MV-4-11 (cell line): ENCODE measurements at places on chromosomes 6 and 20.

- no peak for DNase-seq
These were observed 153.9 kb downstream of the MRPL14 start for GRCh38 chr6:43973357-43973756.

- DNase-seq = peak; percentile 2
These were observed 156.8 kb downstream of the DNAH8 start for GRCh38 chr6:38871741-38872568.

DNA sequence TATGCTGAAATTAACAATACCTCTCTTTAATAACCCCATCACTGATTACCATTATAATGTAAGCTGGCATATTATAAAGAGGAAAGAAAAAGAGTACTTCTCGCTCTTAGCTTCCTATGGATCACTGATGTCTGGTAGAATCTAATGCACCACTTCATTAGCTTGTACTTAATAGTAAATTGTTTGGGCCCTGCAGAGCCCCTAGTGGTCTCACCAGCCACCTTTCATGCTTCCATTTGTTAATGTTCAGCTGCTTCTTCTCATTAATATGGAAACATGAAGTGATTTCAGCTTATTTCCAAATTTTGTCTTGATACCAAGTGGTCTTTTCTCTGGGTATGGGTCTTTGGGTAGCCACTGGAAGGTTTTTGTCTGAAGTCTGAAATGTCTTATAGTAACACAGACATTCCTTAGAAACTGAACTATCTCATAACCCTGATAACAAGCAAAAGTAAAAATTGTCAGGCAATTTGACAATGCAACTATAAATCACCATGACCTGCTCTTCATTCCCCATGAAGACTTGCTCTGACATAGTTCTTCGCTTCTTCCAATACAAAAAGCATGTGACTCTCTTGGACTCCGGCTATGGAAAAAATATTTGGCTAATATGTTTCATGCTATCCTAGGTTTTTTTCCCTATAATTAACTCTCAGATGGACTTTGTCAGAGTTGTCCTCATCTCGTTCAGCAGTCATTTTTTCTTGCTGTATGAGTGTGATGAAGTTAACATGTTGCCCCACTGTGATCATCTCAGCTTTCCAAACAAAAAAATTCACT is 395.8 kb upstream of the MARCKS start:
- no peak for DNase-seq

GRCh38 chr6:125791820-125792165 is 1.0 kb downstream of the NCOA7 start:
- DNase-seq = no peak

DNA sequence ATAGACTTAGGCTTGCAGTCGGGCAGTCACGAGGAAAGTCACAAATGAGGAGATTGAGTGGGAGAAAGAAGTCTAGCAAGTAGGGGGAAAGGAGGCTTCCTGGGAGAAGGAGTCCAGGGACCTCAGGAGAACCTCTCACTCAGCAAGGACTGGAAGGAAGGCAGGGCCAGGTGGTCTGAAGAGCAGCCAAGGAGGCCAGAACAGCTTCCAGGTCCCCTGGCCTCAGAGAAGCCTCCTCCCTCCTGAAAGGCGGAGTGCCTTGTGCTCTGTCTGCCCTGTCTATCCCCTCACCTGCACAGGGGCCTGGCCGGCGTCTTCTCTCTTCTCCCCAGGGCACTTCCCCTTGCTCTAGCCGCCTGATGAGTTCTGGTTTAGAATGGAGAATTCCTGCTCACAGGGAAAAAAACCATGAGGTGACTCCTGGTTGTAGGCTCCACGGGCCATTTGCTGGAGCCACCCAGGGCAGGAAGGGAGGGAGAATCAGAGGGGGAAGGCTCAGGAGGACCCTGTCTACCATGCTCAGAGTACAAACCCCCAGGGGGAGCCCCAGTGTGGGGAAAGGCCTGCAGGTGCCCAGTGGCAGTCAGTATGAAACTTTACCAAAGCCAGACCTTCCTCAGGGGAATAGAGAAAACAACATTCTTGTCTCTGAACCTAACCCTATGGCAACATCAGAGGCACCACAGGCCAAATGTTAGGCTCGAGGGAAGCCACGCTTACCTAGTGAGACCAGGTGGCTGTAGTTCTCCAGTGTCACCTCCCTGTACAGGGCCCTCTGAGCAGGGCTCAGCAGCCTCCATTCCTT is 11.2 kb downstream of the ZNF337 start:
- no peak for DNase-seq

DNA sequence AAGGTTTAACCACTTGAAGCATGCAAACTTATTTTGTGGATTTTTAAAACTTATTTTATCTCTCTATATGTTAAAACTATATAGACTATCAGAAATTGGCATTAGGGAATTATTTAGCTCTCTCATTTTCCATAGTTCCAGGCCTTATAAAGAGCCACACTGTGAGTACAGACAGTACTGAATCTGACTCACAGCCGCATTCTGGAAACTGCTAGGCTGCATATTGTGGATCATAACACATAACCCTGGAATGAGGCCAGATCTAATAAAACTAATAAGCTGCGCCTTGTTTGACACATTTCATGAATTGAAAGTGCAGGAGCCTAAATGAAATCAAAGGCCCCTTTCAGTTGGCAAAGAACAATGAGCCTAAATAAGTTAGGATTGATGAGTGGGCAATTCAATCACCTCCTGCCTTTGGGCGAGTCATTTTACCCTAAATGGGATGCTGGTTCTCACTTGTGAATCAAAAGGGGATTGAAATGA is 308.4 kb downstream of the PACRG start:
- no peak for DNase-seq

DNA sequence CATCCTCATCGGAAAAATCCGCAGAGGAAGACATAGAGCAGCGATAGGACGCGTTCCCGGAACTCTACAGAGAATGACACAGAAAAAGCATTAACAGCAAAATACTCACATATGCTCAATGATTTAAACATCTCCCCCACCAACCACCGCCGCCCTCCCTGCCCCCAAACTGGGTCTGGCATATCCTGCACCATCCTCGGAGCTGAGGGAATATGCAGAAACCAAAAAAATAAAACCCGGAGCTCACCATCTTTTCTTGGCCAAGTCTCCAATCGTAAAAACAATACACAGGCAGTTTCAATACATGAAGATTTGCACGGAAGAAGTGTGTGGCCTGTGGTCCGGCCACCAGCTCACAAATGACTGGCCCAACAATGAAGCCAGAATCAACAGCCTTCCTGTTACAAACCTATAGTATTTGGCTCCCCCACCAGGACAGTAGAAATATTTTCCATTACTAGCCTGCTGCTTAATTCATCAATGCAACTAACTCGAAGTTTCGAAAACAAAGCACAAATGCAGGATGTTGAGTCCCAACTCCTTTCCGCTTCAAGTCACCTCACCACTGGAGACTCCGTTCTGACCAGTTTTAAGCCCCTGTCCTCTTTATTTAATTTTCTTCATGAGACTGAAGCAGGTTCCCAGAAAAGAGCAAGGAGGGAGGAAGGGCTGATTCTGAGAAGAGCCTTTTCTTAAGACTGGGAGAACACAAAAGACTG is 103.2 kb upstream of the BEND6 start:
- peak; percentile 73 for DNase-seq

DNA sequence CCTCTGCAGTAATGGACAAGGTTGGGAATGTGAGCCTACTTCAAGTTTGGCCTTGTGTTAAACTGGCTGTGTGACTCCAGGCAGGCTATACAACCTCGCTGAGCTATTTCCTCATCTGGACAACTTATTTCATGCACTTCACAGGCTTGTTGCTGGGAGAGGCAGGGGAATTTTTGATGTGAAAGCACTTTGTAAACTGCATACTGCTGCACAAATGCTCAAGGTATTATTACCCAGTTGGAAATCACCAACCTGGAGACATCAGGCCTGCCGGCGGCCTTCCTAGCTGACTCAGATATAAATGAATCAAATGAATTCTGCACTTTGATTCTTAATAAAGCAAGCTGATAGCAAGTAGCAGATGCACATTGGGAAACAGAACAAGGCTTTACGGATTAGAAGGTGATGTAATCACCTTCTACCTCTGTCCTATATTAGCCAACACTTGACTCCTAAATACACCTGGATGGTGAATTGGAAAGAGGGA is 10.1 kb downstream of the JARID2 start:
- no peak for DNase-seq

DNA sequence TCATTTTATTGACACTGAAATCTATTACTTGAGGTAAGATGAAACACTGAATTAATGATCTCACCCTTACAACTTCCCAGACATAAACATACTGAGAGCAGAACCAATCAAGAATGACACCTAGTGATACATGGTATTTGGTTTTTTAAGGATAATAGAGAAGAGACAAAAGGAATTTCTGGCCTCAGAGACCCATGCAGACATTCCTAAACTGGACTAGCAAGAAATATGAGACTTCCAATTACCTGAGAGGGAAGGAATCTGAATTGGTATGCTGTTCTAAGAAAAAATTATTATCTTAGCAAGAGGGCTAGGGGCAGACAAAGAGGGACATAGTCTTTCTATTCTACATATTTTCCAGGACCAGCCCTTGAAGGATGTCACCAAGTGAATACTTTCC is 141.1 kb downstream of the BMP5 start:
- DNase-seq = no peak

- no peak for DNase-seq
These were observed 44.4 kb downstream of the FYN start for GRCh38 chr6:111828809-111829208.

DNA sequence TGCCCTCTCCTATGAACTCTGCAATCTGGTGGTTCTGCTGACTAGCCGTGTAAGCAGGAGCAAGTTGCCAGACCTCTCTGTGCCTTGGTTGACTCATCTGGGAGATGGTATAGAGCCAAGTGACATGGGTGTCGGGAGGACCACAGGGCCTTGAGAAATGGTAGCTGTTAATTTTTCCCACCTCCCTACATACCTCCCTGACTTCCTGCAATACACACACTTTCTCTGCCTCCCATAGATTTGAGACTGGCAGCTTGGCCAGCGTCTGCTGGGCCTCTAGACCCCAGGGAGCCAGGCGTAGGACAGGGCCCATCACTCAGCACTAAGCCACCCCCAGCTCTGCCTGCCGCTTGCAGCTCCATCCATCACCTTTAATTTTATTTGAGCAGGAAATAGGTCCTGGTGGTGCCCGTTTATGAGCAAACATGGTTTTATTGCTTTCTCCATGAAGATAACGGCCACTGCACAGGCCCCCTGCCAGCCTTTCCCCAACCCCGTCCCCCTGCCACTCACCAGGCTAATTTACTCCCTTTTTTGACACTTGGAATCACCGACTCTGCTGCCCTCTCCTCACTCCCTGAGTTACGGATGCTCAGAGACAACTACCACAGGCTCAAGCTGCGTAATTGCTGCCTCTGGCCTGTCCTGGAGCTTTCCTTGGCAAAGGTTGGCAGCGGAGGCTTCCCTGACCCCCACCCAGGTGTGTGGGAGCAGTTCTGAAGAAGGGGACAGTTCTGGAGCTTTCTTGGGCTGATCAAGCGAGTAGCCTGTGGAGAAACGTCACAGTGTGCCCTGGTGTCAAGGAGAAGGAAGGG is 11.1 kb downstream of the GLP1R start:
- no peak for DNase-seq

DNA sequence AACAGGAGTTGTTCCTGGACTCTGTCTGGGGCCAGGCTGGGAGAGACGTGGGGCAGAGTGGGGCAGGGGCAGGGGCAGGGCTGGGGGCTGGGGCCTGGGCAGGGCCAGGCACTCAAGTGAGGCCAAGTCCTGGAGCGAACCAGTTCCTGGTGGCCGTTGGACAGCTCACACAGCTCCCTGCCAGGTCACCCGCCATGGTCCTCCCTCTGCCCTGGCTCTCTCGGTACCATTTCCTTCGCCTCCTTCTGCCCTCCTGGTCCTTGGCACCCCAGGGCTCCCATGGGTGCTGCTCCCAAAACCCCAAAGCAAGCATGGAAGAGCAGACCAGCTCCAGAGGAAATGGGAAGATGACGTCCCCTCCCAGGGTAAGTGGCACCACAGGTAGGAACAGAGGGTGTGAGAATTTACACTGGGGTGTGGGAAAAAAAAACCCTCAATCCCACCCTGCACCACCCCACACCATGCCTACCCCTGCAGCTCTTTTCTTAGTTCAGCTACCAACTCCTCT is at the start of gene MCCD1:
TSS of gene MCCD1 (plus strand) at position 142 of the 508 bp plus-strand sequence. CDS start at position 195, 53 bp downstream.
- DNase-seq = no peak

- no peak for DNase-seq
These were observed 2.9 kb upstream of the TFB1M start for GRCh38 chr6:155317186-155317585.

- DNase-seq = no peak
These were observed 136.3 kb downstream of the KIF13A start for GRCh38 chr6:17851001-17851719.

DNA sequence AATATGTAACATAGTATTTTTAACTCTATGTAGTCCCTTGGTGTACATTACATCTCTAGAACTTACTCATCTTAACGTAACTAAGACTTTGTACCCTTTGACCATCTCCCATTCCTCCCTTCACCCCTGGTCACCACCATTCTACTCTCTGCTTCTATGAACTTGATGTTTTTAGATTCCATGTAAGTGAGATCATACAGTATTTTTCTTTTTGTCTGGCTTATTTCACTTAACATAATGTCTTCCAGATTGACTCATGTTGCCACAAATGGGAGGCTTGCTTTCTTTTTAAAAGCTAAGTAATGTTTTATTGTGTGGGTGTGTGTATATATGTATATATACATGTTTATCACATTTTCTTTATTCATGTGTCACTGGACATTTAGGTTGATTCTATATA is 55.8 kb downstream of the TMEM200A start:
- DNase-seq = no peak

DNA sequence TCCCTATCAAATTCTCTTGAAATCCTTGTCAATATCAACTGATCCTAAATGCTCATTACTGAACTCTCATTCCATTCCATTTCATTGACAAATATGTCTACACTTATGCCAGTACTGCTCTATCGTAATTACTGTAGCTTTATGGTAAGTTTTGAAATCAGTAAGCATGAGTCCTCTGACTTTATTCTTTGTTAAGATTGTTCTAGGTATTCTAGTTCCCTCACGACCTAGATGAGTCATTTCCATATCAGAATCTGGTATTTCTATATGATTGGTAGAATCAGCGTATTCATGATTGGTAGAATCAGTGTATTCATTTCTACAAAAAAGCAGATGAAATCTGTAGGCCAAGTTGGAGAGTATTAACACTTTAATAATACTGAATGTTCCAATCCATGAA is 318.6 kb upstream of the RUNX2 start:
- DNase-seq = no peak

GRCh38 chr6:15301179-15302006 is 55.5 kb downstream of the JARID2 start:
- DNase-seq = no peak

DNA sequence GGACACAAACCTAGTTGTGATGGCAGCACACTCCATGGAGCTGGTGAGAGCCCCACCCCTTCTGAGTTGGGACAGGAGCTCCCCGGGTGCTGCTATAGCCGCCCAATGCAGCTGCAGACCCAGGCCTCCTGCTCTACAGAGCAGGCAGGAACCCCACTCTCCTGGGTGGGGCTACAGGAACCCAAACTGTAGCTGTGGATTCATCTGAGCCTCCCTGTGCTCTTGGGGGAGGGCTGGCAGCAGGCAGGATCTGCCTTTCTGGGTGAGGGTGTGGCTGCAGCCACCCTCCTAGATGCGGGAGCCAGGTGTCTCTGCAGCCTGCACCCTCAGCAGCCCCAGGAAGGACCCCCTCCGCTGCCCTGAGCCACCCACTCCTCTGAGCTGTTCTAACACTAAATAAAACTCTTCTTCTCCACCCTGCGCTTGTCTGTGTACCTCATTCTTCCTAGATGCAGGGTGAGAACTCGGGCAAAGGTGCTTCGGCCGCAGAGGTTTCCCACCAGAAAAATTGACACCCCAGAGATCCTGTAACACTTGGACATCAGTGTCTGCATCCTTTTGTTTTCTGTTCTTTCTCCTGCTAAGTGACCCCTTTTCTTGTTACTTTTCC is 55.2 kb upstream of the KIF13A start:
- DNase-seq = no peak
